ENCODE measurements at places on chromosomes 2 and 18.

DNA sequence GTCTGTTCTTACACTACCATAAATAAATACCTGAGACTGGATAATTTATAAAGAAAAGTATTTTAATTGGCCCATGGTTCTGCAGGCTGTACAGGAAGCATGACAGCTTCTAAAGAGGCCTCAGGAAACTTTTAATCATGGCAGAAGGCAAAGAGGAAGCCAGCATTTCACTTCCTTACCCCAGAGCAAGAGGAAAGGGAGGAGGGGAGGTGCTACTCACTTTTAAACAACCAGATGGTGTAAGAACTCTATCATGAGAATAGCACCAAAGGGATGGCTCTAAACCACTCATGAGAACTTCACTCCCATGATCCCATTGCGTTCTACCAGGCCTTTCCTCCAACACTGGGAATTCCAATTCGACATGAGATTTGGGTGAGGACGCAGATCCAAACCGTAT, 344.4 kb upstream of the SLC39A10 start:
- DNase-seq: no peak

GRCh38 chr2:203734276-203734983, 28.0 kb downstream of the CD28 start:
- no peak for DNase-seq

DNA sequence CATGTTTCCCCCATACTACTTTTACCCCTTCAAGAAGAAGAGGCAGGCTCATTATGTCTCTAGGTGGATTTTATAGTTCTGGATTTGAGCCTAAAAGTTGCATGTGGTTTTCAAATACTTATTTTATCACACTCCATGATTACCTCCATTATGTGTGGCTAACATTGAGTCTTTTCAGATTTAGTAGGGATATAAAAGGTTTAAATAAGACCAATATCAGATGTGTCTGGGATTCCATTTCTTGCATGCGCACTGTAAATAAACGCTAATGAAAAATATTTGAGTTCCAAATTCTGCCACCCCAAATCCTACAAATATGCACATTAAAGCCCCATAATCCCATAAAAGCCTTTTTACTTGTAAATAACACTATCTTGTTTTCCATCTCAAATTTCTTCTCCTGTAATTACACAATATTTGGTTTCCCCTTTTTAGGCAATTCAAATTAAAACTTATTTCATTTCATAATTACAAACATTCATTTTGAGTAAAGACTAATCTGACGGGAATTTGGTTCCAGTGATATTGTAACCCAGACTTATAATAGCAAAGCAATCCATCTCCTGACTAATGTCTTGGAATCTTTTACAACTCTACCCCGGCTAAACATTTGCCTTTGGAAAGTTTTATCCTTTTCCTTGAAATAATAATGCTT, 600.0 kb downstream of the SLC4A3 start:
- no peak for DNase-seq

DNA sequence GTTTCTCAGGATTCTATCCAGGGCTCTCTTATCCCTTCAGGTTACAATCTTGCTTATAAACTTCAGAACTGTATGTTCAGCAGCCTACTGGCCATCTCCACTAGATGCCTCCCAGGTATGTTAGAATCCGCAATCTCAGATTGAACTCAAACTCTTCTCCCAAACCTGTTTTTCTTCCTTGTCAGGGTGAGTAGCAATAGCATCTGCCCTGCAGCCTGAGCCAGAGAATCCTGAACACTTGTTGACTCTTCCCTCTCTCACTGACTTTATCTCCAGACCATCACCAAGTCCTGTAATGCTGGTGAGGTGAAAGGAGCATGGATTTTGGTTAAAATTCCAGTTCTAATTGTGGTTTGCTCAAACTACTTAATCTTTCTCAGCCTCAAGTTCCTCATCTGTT, 82.6 kb upstream of the ALPP start:
- no peak for DNase-seq

DNA sequence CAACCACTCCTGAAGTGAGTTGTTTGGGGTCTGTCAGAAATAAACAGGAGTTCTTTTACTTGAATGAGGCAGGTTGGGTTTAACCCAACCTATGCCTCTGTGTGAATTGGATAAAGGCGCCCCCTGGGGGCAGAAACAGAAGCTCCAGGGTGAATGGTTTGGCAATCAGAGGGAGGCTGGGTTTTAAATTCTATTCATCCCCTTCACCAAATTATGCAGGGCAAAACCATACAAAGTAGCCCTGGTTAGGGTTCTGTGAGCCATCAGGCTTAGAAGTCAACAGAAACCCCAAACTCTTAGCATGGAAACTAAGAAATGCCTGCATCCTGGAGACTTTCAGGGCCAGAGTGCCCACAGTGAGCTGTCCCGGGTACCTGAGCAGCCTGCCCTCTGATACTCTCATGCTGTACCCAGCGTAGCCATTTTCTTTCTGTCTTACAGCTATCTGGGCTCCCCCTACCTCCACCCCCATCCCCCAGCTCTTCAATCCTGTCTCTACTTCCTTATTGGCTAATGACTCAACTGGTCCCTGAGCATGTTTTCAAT, 241.5 kb downstream of the ICOS start:
- peak; percentile 76 for DNase-seq
